SJSA1 (cell line): ENCODE measurements at places on chromosomes 2 and 18. TPM values are rescaled to one million over a fixed set of nuclear protein-coding genes. Genes with fewer than 3 reads are reported as not detected.

Gene NYAP2
- not detected in 2 replicates for total RNA-seq

Gene TEX44
- total RNA-seq: not detected in 2 replicates

Gene RFX8
- 0.68 TPM in 1 of 2 replicates, not detected in the other for total RNA-seq

Gene FEV
- total RNA-seq: not detected in 2 replicates

Gene NCKAP1
- 96.6 and 195 TPM in 2 replicates for total RNA-seq

Gene CYP27A1
- total RNA-seq: 4.1 and 5.5 TPM in 2 replicates

Gene SEH1L
- total RNA-seq: 39.5 and 61.2 TPM in 2 replicates

- no peak for DNase-seq
- H3K27ac ChIP-seq: no peak overlapping the region
- H3K36me3 ChIP-seq: no peaks in the 10 kb centered on the region
- no peaks in the 10 kb centered on the region for H3K27me3 ChIP-seq
Measured at GRCh38 chr2:209141142-209141541, 282.7 kb upstream of the MAP2 start.

DNA sequence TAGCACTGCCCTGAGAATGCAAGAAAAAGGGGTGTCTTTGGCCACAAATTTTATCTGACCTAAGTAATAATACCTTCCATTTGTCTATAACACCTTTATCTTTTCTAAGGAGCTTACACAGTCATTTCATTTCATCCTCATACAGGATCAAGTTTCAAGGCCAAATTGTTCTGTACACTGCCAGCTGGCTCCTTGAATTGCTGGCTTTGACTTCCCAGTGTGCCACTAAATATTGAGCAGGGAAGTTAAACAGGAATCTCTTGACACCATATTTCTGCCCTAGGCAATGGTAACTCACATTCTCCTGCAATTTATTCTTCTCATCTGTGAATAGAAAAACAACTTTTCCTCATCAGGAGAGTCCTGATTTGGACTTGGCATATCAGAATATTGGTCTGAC, 195.1 kb upstream of the LRP1B start:
- no peak for DNase-seq
- H3K27me3 ChIP-seq: no peaks in the 10 kb centered on the region
- no peak overlapping the region for H3K4me3 ChIP-seq
- no peak overlapping the region for H3K27ac ChIP-seq
- no peaks in the 10 kb centered on the region for H3K36me3 ChIP-seq
- no peaks in the 10 kb centered on the region for H3K4me1 ChIP-seq
